ENCODE measurements at places on chromosomes 16 and 17.

DNA sequence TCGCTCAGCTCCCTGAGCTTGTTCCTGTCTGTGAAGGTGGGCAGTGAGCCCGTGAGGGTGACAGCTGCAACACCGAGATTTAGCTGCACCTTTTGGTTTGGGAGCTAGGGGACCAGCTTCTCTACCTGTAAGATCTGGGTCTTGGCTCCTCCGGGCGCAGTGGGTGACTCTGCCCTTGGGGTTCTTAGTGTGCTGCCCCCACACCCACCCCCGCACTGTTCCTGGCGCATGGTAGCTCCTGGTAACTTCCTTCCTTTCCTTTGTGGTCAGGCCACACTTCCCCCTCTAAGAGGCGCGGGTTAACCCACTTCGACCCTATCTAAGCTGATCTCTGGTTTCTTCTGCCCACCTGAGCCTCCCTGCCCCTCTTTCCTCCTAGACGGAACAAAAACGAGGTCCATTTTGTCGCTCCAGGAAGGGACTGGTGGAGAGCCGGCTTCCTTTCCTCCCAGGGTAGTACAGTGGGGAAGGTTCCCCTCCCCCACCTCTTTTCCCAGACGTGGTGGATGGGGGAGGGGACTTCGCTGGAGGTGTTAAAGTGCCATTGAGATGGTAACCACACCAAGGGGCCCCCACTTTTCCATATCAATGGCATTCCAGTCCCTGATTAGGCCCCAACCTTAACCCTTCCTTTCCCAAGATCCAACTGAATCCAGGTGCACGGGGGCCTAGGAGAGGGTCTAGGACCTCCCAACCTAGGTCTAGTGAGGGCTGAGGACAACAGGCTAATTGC lies 4.6 kb upstream of the CLDN9 start:
- DNase-seq = no peak

DNA sequence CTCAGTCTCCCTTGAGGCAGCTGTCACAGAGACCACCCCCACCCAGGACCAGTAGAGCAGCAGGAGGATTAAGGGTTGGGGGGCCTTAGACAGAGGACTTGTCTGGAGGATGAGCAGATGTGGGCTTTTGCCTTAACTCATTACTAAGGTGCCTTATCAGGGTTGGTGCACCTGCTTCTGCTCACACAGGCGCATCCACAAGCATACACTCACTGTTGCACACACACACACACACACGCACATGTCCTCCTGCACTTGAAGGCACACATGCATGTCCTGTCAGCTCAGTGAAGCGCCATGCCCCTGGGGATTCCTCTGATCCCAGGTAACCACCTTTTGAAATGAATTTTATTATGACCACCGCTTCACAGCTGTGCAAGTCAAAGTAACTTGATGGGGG lies 1.2 kb downstream of the GFAP start:
- no peak for DNase-seq

DNA sequence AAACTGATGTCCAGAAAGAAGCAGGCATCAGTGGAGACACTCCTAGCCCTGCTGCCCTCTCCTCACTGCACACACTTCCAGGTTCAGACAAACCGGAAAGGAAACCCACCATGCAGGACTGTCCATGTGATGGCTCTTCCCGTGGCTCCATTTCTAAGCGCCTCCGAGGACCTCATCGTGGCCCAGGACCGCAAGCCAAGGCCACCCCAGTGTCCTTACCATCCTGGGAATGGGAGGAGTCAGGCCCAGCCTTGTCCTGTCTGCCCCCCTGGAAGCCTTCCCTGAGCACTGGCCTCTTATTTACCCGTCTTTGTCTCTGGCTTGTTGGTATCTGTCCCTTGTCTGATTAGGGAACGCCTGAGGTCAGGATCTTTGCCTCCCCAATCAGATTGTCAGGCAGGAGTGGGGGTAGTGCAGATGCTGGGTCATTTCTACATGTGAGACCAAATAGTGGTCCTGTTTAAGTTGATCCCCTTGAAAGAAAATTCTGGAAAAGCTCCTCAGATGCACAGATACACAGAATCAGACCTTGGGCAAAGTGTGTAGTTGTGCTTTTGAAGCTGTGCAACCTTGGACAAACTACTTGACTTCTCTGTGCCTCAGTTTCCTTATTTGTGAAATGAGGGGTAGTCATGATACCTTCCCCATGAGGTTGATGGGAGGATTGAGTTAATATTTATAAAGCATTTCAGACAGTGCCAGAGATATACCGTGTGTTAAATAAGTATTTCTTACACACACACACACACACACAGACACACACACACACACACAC lies 744 bp downstream of the TAC4 start:
- DNase-seq = no peak

- no peak for DNase-seq
These were observed 45.7 kb downstream of the PGS1 start for GRCh38 chr17:78423961-78424675.

GRCh38 chr17:78953356-78954350 lies 26.1 kb downstream of the LGALS3BP start:
- no peak for DNase-seq

GRCh38 chr17:58944166-58944565 lies 162.5 kb downstream of the TRIM37 start:
- no peak for DNase-seq

- DNase-seq = peak; percentile 76
These were observed 40.8 kb upstream of the CMIP start for GRCh38 chr16:81403601-81404391.

GRCh38 chr16:66036184-66036583 lies 330.3 kb upstream of the CDH5 start:
- no peak for DNase-seq

DNA sequence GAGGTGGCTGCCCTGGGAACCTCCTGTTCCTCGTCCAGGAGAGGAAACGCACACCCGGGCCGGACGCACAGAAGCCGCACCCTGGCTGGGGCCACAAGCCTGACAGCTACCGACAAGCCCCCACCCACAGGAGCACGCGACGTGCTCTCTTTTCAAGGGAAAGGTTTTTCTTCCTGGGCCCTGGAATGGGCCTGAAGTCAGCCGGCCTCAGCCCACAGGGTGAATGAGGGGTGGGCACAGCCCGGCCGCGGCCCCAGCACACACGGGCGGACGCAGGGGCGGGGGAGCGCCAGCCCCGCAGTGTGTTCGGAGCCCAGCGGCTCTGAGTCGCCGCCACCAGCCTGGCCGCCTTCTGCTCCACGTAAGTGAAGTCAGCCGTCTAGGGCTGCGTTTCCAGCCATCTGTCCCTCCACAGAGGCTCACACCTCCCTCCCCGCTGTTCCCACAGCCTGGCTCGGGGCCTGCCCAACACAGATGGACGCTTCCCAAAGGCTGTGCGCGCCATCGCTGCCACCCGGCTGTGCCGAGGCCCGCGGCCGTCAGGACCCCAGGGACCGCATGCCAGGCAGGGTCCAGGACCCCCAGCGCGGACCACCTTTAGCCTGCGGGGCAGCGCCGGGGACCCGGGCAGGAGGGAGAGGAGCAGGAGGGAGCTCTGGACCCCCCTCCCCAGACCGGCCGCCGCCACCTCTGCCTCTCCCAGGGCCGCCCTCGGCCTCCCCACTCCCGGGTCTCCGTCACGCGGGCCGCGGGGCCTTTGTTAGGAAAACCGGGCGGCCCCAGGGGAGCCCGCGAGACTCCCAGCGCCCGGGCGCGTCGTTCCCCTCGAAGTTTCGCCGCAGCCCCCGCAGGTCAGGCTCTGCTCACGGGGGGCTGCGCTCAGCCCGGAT lies 36.8 kb downstream of the CBFA2T3 start:
- no peak for DNase-seq

DNA sequence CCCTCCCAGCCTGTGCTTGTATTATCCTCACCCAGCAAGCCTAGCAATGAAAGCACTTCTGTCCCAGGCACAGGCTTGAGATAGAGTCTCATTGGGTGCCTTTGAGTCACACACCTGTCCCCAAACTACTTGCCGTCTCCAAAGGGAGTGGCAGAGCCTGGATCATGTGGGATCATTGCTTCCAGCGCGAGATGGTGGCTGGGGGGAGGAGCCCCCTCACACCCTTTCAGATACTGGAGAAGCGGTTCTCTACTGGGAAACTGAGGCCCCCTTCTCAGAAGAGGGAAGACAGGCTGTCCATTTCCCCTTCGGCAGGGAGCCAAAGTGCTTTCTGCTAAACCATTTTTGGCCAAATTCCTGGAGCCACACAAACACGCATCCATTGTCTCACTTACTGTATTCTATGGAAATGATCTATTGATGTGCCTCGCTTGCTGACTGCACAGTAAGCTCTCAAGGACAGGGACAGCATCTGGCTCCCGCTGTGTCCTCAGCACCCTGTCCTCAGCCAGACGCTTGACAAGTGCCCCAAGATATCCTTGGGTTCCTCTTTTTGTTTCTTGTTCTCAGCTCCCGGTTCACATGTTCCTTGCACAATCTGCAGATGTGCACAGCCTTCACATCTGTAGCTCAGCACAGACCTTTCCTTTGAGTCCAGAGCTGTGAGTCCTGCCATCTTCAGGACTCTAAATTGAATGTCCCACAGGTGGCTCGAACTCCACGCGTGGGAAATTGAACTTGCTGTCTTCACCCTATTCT lies 26.0 kb upstream of the DLX3 start:
- no peak for DNase-seq

DNA sequence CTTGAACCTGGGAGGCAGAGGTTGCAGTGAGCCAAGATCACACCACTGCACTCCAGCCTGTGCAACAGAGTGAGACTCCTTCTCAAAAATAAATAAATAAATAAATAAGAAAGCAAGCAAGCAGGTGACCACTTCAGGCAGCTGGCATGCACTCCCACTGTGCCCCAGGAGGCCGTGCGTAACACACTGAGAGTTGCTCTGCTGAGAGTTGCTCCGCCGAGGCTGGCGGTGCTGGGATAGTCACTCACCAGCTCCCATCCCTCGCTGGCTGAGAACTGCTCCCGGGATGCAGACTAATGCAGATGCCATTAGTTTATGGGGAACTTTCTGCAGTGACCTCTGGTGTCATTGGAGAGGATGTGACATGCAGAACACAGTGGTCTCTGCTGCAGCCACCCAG lies 105.7 kb upstream of the PLCG2 start:
- DNase-seq = no peak

- no peak for DNase-seq
These were observed 1.7 kb downstream of the KANSL1 start for GRCh38 chr17:46191322-46192188.

DNA sequence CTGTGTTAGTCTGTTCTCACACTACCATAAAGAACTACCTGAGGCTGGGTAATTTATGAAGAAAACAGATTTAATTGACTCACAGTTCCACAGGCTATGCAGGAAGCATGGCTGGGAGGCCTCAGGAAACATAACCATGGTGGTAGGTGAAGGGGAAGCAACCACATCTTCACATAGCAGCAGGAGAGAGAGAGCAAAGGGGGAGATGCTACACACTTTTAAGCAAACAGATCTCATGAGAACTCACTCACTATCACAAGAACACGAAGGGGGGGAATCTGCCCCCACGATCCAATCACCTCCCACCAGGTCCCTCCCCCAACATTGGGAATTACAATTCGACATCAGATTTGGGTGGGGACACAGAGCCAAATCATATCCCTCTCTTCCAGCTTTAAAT lies 31.8 kb upstream of the NXPH3 start:
- no peak for DNase-seq

GRCh38 chr17:50072925-50073324 lies 17.0 kb downstream of the ITGA3 start:
- no peak for DNase-seq

GRCh38 chr16:31002862-31003341 lies 7.5 kb downstream of the STX1B start:
- DNase-seq = no peak

DNA sequence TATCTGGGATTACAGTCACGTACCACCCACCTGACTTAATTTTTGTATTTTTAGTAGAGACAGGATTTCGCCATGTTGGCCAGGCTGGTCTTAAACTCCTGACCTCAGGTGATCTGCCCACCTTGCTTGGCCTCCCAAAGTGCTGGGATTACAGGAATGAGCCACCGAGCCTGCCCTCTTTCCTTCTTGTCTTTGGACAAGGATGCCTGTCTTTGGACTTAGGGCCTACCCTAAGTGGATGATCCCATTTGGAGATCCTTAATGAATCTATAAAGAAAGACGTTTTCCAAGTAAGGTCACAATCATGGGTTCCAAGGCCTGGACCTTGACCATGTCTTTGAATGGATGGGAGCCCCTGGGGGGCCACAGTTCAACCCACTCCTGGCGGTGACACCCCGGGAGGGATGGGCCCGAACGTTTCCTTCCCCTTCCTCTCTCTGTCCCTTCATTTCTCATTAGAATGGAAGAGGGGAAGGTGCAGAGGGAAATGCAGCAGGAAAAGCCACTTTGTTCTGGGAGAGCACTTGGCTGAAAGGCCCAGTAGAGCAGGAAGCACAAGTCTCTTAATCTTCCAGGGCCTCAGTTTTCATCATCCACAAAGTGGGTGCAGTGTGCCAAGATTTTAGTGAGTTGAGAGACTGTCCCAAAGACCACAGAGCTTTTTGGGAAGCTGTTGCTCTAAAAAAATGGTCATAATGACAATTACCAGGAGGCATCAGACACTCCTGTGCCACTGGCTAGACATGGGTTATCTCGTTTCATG lies 353.3 kb downstream of the SEC14L1 start:
- no peak for DNase-seq

DNA sequence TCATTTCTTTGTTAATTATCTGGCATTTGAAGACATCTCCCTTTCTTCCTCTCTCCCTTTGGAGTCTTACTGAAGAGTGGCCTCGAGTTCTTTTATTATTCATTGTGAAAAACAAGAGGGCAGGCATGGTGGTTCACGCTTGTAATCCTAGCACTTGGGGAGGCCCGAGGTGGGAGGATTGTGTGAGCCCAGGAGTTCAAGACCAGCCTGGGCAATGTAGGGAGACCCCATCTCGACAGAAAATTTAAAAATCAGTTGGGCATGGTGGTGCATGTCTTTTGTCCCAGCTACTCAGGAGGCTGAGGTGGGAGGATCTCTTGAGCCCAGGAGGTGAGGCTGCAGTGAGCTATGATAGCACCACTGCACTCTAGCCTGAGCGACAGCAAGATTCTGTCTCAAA lies 20.1 kb downstream of the BPTF start:
- no peak for DNase-seq

- DNase-seq = no peak
These were observed 166.8 kb downstream of the MAP2K6 start for GRCh38 chr17:69581061-69581961.

DNA sequence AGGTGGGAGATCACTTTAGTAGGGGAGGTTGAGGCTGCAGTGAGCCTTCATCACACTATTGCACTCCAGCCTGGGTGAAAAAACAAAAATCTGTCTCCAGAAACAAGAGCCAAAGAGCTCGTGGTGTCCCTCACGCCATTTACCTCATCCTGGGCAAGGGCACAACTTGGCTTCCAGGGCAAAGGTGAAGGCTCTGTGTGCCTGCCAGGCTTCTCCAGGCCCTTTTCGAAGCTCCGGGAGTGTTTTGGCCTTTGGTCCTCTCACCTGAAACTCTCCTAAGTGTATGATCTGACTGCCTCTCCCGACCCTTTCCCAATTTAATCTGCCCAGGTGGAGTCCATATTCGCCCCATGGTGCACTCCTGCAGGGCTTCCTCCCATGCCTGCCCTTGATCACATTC lies 11.6 kb upstream of the CES3 start:
- no peak for DNase-seq
